ENCODE measurements at places on chromosomes 3 and 15. TPM values are rescaled to one million over a fixed set of nuclear protein-coding genes. Genes with fewer than 3 reads are reported as not detected.
A peak's percentile ranks its signal among the peaks of the same experiment; 100 is the strongest.

- peak overlapping the region; percentile 87 for H3K4me3 ChIP-seq
- no peaks in the 10 kb centered on the region for H3K36me3 ChIP-seq
- no peak overlapping the region for H3K27ac ChIP-seq
- no peak for DNase-seq
- H3K4me1 ChIP-seq = peaks cover 14% of the 10 kb centered on the region
These were observed 756 bp upstream of the CAMK2N2 start for GRCh38 chr3:184261854-184262763.

DNA sequence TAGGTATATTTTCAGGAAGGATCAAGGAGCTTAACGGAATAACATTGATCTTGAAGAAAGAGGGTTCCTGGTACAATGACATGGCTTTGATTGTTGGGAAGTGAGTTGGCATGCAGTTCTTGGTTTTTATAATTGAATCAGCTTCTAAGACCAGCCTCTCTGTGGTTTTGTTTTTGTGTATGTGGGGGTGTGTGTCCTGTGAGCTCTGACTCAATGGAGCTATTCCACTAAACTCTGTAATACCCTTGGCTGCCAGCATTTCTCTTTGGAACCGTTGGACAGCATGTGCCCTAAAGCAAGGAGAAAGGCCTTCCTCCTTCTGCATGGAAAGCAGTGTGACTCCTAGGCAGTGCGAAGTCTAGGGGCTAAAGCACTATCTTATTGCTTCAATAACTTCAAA is 124.8 kb downstream of the EDEM1 start:
- H3K4me1 ChIP-seq = peaks cover 12% of the 10 kb centered on the region
- no peaks in the 10 kb centered on the region for H3K36me3 ChIP-seq
- H3K4me3 ChIP-seq = no peak overlapping the region

DNA sequence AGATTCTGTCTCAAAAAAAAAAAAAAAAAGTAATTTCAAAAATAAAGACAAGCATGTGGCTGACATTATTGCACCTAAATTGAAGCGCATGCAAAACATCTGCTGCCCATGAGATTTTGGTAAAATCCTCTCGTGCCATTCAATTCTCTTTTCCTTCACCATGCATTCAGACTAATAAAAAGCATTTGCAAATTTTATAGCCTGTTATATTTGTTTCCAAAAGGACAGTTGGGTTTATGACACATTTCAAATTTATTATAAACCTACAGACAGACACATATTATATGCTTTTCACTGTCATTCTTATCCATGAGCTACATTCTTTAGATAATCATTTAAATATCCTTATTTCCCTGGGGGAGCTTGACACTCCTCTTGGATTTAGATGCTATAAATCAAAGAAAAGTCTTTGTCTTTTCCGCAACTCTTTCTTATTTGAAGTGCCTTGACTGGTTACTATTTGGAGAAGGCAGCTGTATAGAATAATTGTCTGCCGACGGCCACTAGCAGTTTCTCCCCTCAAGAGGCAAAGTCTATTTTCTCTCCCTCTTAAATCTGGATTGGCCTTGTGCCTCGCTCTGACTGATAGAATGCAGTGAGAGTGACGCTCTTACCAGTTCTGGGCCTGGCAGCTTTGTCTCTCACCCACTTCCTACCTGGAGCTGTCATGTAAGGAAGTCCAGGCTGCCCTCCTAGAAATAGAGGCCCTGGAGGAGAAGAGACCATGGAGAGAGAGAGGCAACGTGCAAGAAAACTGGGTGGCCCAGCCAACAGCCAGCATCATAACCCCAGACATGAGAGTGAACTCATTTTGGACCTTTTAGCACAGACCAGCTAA is 6.8 kb upstream of the LRIG1 start:
- no peak overlapping the region for H3K27ac ChIP-seq
- DNase-seq = no peak
- H3K4me3 ChIP-seq = no peak overlapping the region
- no peaks in the 10 kb centered on the region for H3K36me3 ChIP-seq

DNA sequence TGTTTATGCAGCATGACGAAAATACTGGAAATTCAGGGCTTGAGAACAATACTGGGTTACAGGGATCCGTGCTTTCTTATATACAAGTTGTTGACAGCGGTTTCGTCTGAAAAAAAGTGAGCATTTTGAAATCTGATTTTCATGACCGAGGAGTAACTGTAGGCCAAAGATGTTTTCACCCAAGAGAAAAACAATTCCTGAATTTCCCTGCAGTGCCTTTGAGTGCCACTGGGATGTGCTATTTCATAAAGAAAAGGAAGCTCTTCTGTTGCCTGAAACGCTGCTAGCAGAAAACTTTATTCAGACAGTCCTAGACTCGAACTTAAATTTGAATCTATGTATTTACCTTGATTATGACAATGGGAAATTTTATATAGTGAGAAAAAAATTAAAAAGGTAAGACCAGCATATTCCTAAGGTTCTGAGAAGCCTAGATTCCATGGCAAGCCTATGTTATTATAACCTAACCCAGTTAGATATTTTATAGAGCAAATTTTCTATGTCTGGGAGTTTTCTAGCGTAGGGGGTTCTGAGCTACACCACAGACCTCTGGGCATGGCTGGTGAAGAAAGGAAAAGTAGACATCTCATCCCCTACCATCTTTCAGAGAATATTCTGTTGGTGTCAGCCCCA is 30.2 kb downstream of the KCNAB1 start:
- H3K4me3 ChIP-seq = no peak overlapping the region
- H3K27ac ChIP-seq = no peak overlapping the region
- no peaks in the 10 kb centered on the region for H3K36me3 ChIP-seq
- H3K4me1 ChIP-seq = peaks cover 6% of the 10 kb centered on the region
- H3K27me3 ChIP-seq = peaks cover 2% of the 10 kb centered on the region
- DNase-seq = peak; percentile 50

DNA sequence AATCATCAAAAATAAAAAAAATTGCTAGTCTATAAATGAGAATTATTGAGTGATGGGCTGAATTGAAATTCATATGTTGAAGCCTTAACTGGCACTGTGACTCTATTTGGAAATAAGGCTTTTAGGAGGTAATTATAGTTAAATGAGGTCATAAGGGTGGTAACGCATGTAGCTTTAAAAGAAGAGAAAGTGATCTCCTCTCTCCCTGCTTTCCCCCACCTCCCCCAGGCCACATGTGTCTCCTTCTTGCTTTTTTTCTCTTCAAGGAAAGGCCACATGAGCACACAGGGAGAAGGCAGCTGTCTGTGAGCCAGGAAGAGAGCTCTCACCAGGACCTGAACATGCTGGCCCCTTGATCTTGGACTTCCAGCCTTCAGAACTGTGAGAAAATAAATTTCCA is 48.2 kb upstream of the ARPP19 start:
- H3K4me3 ChIP-seq = no peak overlapping the region
- H3K36me3 ChIP-seq = peaks cover 3% of the 10 kb centered on the region
- no peaks in the 10 kb centered on the region for H3K27me3 ChIP-seq
- H3K27ac ChIP-seq = no peak overlapping the region
- H3K4me1 ChIP-seq = no peaks in the 10 kb centered on the region
- DNase-seq = no peak

GRCh38 chr3:71533588-71533987 is 49.9 kb downstream of the FOXP1 start:
- peaks cover 67% of the 10 kb centered on the region for H3K4me1 ChIP-seq
- no peak overlapping the region for H3K27ac ChIP-seq
- H3K27me3 ChIP-seq = no peaks in the 10 kb centered on the region
- H3K4me3 ChIP-seq = no peak overlapping the region
- no peak for DNase-seq

- no peak for DNase-seq
- H3K4me3 ChIP-seq = no peak overlapping the region
- no peak overlapping the region for H3K27ac ChIP-seq
- H3K36me3 ChIP-seq = no peaks in the 10 kb centered on the region
- no peaks in the 10 kb centered on the region for H3K4me1 ChIP-seq
These were observed 1361.4 kb downstream of the NSUN3 start for GRCh38 chr3:95424279-95424678.

GRCh38 chr3:140022066-140022770 is 87.2 kb downstream of the CLSTN2 start:
- H3K27ac ChIP-seq = no peak overlapping the region
- H3K36me3 ChIP-seq = peaks cover 6% of the 10 kb centered on the region
- no peak for DNase-seq
- no peaks in the 10 kb centered on the region for H3K4me1 ChIP-seq
- no peak overlapping the region for H3K4me3 ChIP-seq
- H3K27me3 ChIP-seq = peaks cover 3% of the 10 kb centered on the region

GRCh38 chr3:29319262-29319661 is 38.4 kb downstream of the RBMS3 start:
- no peak overlapping the region for H3K4me3 ChIP-seq
- H3K4me1 ChIP-seq = peaks cover 76% of the 10 kb centered on the region

DNA sequence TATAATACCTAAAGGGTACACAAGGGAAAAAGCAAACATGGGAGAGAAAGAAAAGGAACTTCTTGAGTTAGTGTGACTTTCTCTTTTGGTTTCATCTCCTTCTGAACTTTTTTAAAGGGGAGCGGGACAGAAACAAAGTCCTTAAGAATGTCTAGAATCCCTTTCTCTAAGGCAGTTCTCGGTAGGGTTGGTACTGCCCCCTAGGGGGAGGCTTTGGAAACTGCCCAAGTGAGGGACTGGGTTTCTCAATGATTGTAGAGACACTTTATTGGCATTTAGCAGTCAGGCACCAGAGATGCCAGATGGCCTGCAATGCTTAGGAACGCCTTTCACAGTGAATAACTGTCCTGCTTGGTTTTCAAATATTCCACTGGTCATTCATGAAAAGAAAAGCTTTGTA is 172.7 kb downstream of the WDR72 start:
- no peaks in the 10 kb centered on the region for H3K27me3 ChIP-seq
- H3K4me3 ChIP-seq = no peak overlapping the region
- H3K4me1 ChIP-seq = no peaks in the 10 kb centered on the region
- DNase-seq = no peak
- no peak overlapping the region for H3K27ac ChIP-seq

- no peak overlapping the region for H3K27ac ChIP-seq
- no peak overlapping the region for H3K4me3 ChIP-seq
- H3K36me3 ChIP-seq = peaks cover 4% of the 10 kb centered on the region
These were observed 2.9 kb upstream of the PSMA4 start for GRCh38 chr15:78537266-78537905.

DNA sequence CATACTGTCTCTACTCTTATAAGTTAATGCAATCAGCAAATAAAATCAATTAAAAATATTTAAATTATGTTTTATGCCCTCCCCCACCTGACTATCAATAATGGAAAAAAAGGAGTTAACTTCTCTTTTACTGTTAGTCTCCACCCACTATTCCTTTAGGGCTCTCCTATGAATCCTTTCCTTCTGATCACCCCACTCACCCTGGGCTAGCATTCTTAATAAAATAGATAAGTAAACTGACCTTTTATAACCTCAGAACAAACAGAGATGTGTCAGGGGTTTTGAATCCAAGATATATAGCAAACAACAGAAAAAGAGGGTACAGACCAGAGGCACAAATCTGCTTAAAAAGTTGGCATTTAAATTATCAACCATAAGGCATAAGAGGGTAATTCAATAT is 116.1 kb upstream of the PLXND1 start:
- H3K27me3 ChIP-seq = peaks cover 3% of the 10 kb centered on the region
- H3K4me1 ChIP-seq = peaks cover 21% of the 10 kb centered on the region
- H3K4me3 ChIP-seq = no peak overlapping the region
- no peak for DNase-seq
- no peaks in the 10 kb centered on the region for H3K36me3 ChIP-seq

GRCh38 chr3:134932035-134932434 is 137.0 kb downstream of the EPHB1 start:
- no peaks in the 10 kb centered on the region for H3K4me1 ChIP-seq
- H3K4me3 ChIP-seq = no peak overlapping the region
- DNase-seq = no peak
- H3K27ac ChIP-seq = no peak overlapping the region

- no peak for DNase-seq
- peak overlapping the region; percentile 87 for H3K4me3 ChIP-seq
- peaks cover 3% of the 10 kb centered on the region for H3K27me3 ChIP-seq
- H3K36me3 ChIP-seq = no peaks in the 10 kb centered on the region
These were observed 1.2 kb downstream of the CISH start for GRCh38 chr3:50610181-50610971.

DNA sequence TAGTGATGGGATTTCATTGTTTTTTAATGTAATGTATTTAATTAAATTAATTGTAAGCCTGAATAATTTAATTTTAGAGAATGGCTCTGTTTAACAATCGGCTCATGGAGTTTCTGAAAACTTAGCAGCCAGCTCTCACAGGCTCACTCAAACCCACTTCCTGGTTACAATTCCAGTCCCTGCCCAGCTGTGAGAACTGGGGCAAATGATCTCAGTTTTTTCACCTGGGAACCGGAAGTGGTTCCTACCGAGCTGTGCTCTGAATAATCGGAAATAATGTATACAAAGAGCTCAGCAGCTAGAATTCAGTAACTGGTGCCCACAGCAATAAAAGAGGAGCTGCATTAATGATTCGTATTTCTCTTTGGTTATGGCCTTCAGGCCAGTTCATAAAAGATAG is 244.3 kb upstream of the MCTP2 start:
- H3K36me3 ChIP-seq = no peaks in the 10 kb centered on the region
- H3K27ac ChIP-seq = no peak overlapping the region
- H3K4me3 ChIP-seq = no peak overlapping the region
- H3K27me3 ChIP-seq = peaks cover 11% of the 10 kb centered on the region
- no peaks in the 10 kb centered on the region for H3K4me1 ChIP-seq

DNA sequence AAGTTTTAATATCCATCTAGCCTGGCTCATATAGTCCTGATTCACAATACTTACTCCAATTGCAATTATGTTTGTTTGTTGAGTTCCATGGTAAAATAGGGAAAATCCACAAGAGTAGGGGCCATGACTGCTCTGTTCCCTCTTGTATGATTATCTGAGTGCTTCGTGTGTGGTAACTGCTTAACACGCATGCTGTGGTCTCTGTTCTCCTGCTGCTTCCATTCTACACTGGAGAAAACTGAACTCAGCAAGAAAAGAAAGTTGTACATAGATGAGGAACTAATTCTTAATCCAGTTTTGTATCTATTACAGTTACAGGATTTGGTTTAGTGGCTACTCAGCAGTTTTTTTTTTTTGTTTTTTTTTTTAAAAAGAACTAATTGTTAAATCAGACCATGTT is 223.0 kb upstream of the SATB1 start:
- no peak overlapping the region for H3K27ac ChIP-seq
- no peaks in the 10 kb centered on the region for H3K4me1 ChIP-seq
- H3K36me3 ChIP-seq = no peaks in the 10 kb centered on the region

GRCh38 chr3:150064971-150065370 is 94.3 kb upstream of the PFN2 start:
- H3K4me1 ChIP-seq = peaks cover 60% of the 10 kb centered on the region
- no peak for DNase-seq
- H3K27ac ChIP-seq = peak overlapping the region; percentile 20
- no peaks in the 10 kb centered on the region for H3K36me3 ChIP-seq
- H3K27me3 ChIP-seq = peaks cover 2% of the 10 kb centered on the region
- H3K4me3 ChIP-seq = no peak overlapping the region

Gene IL17RB
- total RNA-seq = not detected

Gene TMEM207
- total RNA-seq = not detected

Gene SYNPR
- total RNA-seq = not detected

Gene FGD5
- not detected for total RNA-seq

Gene CCDC54
- total RNA-seq = not detected

Gene PRSS50
- total RNA-seq = not detected

Gene NR2C2
- total RNA-seq = 23.9 TPM

Gene STXBP5L
- total RNA-seq = 0.08 TPM

Gene WNT7A
- total RNA-seq = not detected

Data from HFFc6 (cell line).